ENCODE measurements at places on chromosomes 16 and 17.

- no peak for DNase-seq
Measured at GRCh38 chr16:11795887-11796226, 1.2 kb downstream of the ZC3H7A start.

GRCh38 chr17:7441266-7441665, 2.0 kb downstream of the FGF11 start:
- DNase-seq, result no peak

DNA sequence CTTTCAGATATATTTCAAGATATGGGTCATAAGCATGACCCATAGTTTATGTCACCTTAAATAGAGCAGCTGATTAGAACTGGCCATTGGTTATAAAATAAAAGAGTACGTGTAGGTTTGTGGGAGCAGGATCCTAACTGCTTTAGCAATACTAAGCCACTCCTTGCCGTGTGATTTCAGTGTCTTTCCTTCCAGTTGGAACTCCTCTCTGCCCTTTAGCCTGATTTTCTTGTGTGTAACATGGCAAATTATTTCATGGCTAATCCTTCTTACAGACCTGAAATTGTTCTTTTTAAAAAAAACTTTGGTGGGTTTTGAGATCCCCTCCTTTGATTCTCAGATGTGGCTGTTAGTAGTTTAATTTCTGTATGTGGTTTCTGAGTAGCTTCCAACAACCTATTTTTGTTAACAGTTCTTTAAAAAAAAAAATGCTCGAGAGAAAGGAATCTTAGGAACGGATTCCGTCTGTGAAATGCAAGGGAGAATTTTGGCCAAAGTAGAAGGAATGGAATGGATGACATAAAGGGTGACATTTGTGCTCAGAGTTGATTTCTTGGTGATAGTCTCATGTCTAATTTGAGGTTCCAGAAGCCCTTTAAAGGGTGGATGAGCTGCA, 39.9 kb downstream of the DHRS7B start:
- no peak for DNase-seq

- DNase-seq, result no peak
Measured at GRCh38 chr16:54283725-54284318, 2.8 kb downstream of the IRX3 start.

GRCh38 chr16:89437251-89437987, 52.9 kb downstream of the ANKRD11 start:
- no peak for DNase-seq

- no peak for DNase-seq
Measured at GRCh38 chr16:28165598-28165997, 46.2 kb downstream of the XPO6 start.

DNA sequence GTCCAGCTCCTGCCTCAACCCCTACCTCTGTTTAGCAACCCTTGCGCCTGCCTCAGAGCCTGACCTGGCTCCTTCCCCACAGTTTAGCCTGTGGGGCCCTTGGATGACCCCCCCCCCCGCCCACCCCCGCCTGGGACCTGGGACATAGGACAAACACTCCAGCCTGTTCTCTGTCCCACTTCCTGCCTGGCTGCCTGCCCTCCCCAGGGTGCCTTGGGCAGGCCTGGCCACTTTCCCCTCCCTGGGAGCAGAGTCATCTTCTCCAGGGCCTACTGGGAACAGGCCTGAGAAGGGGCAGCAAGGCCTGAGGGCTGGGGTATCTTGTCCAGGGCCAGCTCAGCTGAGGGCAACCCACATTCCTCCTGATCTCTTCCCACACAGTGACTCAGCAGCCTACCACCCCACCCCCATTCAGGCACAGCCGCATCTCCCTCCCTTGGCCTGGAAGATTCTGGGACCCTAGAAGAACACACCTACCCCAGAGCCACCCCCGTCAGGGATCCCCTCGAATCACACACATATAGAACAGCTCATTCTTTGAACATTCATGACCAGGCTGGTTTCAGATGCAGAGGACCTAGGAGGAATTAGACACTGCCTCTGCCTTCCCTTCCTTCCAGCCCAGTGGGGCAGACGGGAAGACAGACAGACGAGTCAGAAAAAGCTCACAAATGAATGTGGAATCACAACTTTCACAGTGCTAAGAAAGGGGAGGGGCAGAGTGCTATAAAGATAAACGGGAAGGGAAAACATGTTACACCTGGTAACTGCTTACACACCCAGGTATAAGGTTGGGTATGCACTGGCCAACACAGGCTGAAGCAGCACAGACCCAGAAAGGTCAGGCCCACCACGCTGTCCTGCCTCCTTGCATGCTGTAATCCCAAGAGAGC, 6.0 kb downstream of the FHOD1 start:
- DNase-seq, result no peak

DNA sequence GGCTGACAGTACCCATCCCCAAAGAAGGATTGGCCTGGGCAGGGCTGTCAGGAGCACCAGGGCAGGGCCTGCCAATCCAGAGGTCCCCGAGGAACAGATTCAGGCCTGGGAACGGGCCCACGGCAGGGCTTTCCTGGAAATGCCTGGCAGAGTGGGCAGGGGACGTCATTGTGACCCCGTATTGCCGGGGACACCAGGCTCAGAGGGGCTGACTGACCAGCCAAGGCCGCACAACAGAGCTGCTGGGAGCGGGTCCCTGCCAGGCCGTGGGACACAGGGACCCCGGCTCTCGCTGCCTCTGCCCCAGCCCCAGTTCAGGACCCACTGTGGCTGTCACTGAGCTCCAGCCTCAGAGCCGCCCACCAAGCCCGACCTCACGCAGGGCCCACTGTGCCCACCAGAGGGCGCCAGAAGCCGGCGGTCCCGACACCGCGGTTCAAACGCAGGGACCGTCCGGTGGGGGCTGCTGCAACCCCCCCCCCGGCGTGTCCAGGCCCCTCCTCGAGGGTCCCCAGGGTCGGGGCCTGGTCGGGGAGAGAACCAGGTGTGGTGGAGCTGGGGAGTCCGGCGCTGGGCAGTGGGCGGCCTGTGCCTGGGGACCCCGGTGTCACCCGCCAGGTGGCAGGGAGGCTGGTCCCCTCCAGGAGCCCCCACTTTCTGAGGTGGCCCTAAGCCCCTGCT, 15.2 kb upstream of the SSTR5 start:
- no peak for DNase-seq

DNA sequence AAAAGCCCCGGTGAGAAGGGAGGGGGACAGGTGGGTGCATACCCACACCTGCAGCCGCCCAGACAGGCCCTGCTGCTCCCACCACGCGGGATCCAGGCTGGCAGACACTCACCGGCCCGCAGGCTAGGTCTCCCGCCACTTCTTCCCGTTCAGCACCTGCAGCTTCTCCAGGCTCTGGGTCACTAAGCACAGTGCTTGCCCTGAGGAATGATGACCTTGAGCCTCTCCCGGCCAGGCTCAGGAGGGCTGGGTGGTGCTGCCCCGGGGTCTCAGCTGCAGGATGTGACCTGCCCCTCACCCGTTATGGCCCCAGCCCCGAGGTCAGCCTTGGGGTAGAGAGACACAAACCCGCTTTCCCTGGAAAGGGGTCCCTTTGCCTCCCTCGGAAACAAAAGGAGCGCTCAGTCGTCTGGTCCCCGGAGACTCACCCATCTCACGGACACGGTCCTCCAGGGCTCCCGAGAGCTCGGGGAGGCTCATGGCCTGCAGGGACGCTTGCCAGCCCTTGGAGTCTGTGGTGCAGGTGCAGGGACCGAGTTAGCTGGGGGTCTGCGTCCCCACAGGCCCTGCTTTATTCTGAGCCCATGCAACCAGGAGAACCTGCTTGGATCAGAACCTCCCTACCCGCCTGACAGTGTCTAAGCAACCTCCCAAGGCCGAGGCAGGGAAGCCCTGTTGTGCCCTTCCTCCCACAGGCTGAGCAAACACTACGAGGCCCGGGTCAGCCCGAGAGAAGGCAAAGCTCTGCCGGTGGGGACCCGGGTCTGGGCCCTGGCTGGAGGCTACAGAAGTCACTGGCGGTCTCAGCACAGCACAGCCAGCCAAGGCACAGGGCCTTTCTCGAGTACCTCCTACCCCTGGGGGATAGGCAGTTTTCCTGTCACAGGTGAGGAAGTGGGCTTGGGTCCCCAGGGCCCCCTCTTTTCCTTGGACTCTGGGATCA, 3.8 kb downstream of the NUDT16L1 start:
- no peak for DNase-seq
